Mesothelial cell of epicardium (in vitro differentiated cells): ENCODE measurements at places on chromosomes 6 and 20.

DNA sequence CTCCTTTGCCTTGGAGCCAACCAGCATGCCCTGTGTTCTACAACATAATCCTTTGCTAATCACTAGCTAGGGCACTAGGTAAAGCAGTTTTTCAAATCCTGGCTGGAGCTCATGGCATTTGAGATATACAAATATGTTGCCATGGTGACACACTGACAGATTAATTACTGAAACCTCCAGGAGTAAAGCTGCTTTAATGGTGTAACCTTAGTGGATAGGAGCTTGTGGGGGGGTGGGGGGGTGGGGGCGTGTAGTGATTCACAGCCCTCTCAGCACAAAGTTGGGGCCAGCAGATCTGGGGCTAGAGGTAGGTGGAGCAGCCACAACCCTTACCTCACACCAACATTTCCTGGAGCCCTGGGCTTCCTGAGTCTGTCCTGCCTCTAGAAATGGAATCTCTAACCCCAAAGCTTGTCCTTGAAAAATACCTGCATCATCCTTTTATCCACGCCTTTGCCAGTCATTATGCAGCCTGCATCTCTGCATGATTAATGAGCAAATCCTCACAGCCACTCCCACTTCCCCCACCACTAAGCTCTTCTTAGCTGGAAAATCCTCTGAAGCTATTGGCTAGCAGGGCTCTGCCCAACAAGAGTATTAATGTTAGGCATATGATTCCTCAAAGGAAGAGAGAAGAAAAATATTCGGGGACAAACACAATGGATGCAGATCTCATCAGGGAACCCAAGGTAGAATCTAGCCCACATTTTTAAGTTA lies 84.5 kb upstream of the PRND start:
- H3K27ac ChIP-seq: no peak overlapping the region
- no peaks in the 10 kb centered on the region for H3K36me3 ChIP-seq
- H3K4me1 ChIP-seq: peaks cover 2% of the 10 kb centered on the region
- peaks cover 2% of the 10 kb centered on the region for H3K27me3 ChIP-seq
- no peak overlapping the region for H3K4me3 ChIP-seq
- DNase-seq: no peak

DNA sequence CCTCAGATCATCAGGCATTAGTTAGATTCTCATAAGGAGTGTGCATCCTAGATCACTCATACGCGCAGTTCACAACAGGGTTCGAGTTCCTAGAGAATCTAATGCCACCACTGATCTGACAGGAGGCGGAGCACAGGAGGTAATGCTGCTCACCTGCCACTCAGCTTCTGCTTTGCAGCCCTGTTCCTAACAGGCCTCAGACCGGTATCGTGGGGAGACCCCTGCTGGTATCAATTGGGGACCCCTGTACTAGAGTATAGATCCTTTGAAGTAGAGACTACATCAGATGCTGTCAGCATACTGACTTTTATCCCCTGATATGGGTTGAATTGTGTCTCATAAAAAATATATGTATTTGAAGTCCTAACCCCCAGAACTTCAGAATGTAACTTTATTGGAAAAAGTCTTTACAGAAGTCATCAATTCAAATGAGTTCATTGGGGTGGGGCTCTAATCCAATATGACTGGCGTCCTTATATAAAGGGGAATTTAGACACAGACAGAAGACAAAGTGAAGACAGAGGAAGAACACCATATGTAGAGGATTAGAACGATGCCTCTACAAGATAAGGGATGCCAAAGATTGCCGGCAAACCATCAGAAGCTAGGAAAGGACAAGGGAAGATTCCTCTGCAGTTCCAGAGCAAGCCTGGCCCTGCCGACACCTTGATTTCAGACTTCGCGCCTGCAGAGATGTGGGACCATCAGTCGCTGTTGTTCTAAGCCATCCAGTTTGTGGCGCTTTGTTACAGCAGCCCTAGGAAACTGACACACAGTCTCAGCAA lies 104.4 kb upstream of the BTBD3 start:
- H3K4me3 ChIP-seq: no peak overlapping the region
- H3K36me3 ChIP-seq: no peaks in the 10 kb centered on the region
- H3K4me1 ChIP-seq: peaks cover 23% of the 10 kb centered on the region
- no peak overlapping the region for H3K27ac ChIP-seq
- no peak for DNase-seq

- H3K27me3 ChIP-seq: no peaks in the 10 kb centered on the region
- H3K27ac ChIP-seq: no peak overlapping the region
- no peak for DNase-seq
- no peak overlapping the region for H3K4me3 ChIP-seq
- H3K36me3 ChIP-seq: no peaks in the 10 kb centered on the region
- peaks cover 22% of the 10 kb centered on the region for H3K4me1 ChIP-seq
Observed at GRCh38 chr6:157528931-157529653, 148.1 kb downstream of the ZDHHC14 start.

GRCh38 chr6:146795479-146796133 lies 196.8 kb downstream of the ADGB start:
- H3K27ac ChIP-seq: no peak overlapping the region
- H3K27me3 ChIP-seq: no peaks in the 10 kb centered on the region
- H3K36me3 ChIP-seq: peaks cover 12% of the 10 kb centered on the region

- H3K4me3 ChIP-seq: no peak overlapping the region
- peaks cover 40% of the 10 kb centered on the region for H3K4me1 ChIP-seq
- H3K27me3 ChIP-seq: peaks cover 4% of the 10 kb centered on the region
Observed at GRCh38 chr20:22796469-22797077, 212.2 kb upstream of the FOXA2 start.

DNA sequence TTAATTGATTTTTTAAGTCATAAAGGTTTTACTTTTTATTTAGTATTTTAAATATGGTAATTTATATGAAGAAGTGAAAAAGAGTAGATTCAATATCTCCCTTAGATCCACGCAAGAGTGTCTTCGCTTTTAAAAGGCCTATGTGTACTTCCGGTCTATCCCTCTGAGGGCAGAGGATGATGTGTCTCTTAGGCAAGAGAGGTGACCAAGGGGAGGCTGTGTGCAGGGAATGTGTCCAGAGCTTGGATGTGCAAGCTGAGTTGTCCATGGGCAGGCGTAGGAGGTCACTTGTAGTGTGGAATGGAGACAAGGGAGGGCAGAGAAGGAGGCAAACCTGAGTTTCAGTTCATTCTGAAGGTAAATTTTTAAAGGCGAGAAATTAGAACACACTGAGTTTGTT lies 113.9 kb downstream of the CRYBG1 start:
- no peak overlapping the region for H3K4me3 ChIP-seq
- peaks cover 2% of the 10 kb centered on the region for H3K4me1 ChIP-seq
- peaks cover 5% of the 10 kb centered on the region for H3K27me3 ChIP-seq
- H3K27ac ChIP-seq: no peak overlapping the region

DNA sequence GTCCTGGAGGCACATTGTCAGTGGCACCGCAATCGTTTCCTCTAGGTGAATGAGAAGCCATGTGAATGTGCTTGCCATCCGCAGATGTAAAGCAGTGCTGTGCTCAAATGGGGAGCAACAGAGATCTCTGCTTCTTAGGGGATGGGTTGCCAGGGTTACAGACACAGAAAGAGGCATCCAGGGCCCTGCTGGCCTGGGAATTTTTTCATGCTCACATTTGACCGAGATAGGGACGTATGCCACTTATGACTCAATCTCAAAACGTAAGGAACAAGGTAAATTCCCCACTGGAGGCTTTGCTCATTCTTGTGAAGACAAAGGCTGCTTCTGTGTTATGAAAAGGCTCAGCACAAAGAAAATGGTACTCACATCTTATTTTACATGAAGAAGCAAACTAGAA lies 11.0 kb downstream of the C6orf118 start:
- H3K27me3 ChIP-seq: peaks cover 12% of the 10 kb centered on the region
- no peak for DNase-seq
- H3K4me3 ChIP-seq: no peak overlapping the region
- H3K36me3 ChIP-seq: no peaks in the 10 kb centered on the region
- no peaks in the 10 kb centered on the region for H3K4me1 ChIP-seq

DNA sequence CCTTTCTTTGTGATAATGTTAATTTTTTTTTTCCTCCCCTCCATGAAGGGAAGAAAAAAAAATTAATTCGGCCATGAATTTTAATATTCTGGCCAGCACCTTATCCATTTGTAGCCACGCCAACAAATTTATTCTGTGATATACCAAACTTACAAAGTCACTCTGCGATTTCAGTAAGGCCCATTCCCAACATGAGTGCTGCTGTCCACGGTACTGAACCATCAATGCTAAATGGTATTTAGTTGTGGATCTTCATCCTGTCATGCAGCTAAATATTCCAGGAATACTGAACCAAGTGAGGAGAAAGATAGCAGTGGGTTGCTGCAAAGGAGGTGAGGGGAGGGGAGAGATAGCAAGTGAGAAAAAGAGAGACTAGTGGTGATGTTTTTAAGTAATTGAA lies 19.5 kb upstream of the RSPH4A start:
- H3K4me1 ChIP-seq: no peaks in the 10 kb centered on the region
- no peak for DNase-seq
- no peak overlapping the region for H3K4me3 ChIP-seq
- H3K27me3 ChIP-seq: no peaks in the 10 kb centered on the region

- no peaks in the 10 kb centered on the region for H3K36me3 ChIP-seq
- no peak overlapping the region for H3K27ac ChIP-seq
- H3K27me3 ChIP-seq: peaks cover 69% of the 10 kb centered on the region
- H3K4me3 ChIP-seq: peak overlapping the region; percentile 57
- DNase-seq: no peak
- H3K4me1 ChIP-seq: peaks cover 20% of the 10 kb centered on the region
Observed at GRCh38 chr20:62707921-62708521, 615 bp upstream of the NTSR1 start.

GRCh38 chr6:121086876-121087275 lies 247.4 kb downstream of the TBC1D32 start:
- no peak for DNase-seq
- no peaks in the 10 kb centered on the region for H3K36me3 ChIP-seq
- no peak overlapping the region for H3K27ac ChIP-seq
- no peaks in the 10 kb centered on the region for H3K4me1 ChIP-seq
- no peaks in the 10 kb centered on the region for H3K27me3 ChIP-seq
- H3K4me3 ChIP-seq: no peak overlapping the region

DNA sequence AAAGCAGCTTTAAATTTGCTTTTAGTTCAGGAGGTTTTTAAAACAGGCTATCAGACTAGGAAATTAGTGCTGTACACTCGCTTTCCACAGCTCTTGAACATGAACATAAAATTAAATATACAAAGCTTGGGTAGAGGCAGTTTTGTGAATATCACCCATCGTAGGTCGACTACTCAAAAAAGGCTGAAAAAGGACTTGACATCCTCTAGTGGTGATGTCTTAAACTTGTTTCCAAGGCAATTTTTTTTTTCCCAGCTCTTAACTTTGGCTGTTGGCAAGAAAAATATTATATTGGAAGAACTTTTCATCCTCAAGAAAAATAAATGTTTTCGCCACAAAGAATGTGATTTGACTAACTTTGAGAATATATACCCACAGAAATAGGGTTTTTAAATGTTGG lies 2.9 kb downstream of the MAP7 start:
- peaks cover 27% of the 10 kb centered on the region for H3K27me3 ChIP-seq
- DNase-seq: no peak
- no peaks in the 10 kb centered on the region for H3K36me3 ChIP-seq
- H3K4me1 ChIP-seq: peaks cover 11% of the 10 kb centered on the region

- no peak overlapping the region for H3K4me3 ChIP-seq
- H3K27me3 ChIP-seq: peaks cover 8% of the 10 kb centered on the region
- no peak overlapping the region for H3K27ac ChIP-seq
- DNase-seq: no peak
- peaks cover 12% of the 10 kb centered on the region for H3K4me1 ChIP-seq
Observed at GRCh38 chr6:36683656-36684446, 5.3 kb downstream of the CDKN1A start.

DNA sequence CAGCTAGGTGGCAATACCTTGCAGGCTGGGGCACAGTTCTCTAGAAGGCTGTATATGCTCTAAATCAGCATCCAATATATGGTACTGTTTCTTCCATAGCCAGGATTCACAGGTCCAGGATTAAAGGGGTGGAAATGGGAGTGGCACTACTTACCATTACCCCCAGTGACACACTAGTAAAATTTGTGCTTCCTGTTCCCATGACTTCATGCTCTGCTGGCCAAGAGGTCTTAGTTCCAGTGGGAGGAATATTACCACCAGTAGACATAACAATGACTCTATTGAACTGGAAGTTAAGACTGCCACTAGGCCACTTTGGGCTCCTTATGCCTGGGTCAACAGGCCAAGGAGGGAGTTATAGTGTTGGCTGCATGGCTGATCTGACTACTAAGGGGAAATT lies 174.3 kb upstream of the TNFAIP3 start:
- H3K4me1 ChIP-seq: peaks cover 15% of the 10 kb centered on the region
- H3K27ac ChIP-seq: no peak overlapping the region
- DNase-seq: no peak
- no peaks in the 10 kb centered on the region for H3K27me3 ChIP-seq
- H3K4me3 ChIP-seq: no peak overlapping the region

DNA sequence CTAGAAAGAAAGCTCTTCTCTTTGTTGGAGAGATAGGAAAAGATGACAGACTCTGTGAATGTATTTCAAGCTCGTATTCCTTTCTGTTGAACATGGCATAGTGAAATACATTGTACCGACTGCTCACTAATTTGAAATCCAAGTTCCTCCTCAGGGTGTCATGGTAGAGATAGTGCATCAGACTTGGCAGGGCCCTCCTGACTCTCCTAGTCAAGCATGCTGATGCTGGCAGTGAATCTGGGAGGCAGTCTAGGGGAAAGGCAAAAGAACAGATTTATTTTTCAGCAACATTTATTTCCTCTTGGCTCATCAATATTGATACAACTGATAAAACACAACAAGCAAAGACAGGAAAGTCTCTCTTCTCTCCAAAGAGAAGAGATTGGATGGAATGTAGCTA lies 356.3 kb upstream of the IRAK1BP1 start:
- no peaks in the 10 kb centered on the region for H3K36me3 ChIP-seq
- H3K4me1 ChIP-seq: no peaks in the 10 kb centered on the region
- no peak overlapping the region for H3K27ac ChIP-seq
- DNase-seq: no peak
- no peak overlapping the region for H3K4me3 ChIP-seq
- peaks cover 5% of the 10 kb centered on the region for H3K27me3 ChIP-seq

GRCh38 chr6:56043761-56044160 lies 168.4 kb upstream of the BMP5 start:
- H3K27ac ChIP-seq: no peak overlapping the region
- no peaks in the 10 kb centered on the region for H3K27me3 ChIP-seq
- H3K4me1 ChIP-seq: peaks cover 28% of the 10 kb centered on the region

DNA sequence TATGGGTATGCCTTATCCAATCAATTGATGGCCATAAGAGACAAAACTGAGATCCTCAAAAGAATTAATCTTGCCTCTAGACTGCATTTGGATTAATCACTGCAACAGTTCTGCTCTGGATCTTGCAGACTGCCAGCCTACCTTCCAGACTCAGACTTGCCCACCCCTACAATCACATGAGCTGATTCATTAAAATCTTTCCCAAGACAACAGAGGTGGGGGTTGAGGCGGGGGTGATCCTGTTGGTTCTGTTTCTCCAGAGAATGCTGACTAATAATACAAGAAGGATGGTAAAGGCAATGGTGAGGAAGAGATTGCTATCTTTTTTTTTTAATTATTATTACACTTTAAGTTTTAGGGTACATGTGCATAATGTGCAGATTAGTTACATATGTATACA lies 43.7 kb upstream of the MEI4 start:
- no peaks in the 10 kb centered on the region for H3K4me1 ChIP-seq
- H3K36me3 ChIP-seq: no peaks in the 10 kb centered on the region
- no peak overlapping the region for H3K4me3 ChIP-seq
- H3K27me3 ChIP-seq: no peaks in the 10 kb centered on the region
- DNase-seq: no peak

- H3K27ac ChIP-seq: no peak overlapping the region
- H3K27me3 ChIP-seq: no peaks in the 10 kb centered on the region
- DNase-seq: no peak
- H3K4me1 ChIP-seq: peaks cover 20% of the 10 kb centered on the region
Observed at GRCh38 chr6:26224940-26225847, 138.0 kb downstream of the HFE start.
